ENCODE measurements at places on chromosomes 11 and 22. TPM values are rescaled to one million over a fixed set of nuclear protein-coding genes. Genes with fewer than 3 reads are reported as not detected.

Gene MMP12
- total RNA-seq = not detected

Gene BDNF
- total RNA-seq = 3.8 TPM

Gene MGAT3
- not detected for total RNA-seq

Gene PAMR1
- not detected for total RNA-seq

Gene ACRV1
- total RNA-seq = not detected

Gene APOBEC3H
- total RNA-seq = 0.87 TPM

Gene MRGPRD
- not detected for total RNA-seq

Gene NAALADL1
- 0.47 TPM for total RNA-seq

Gene PDGFD
- 5.0 TPM for total RNA-seq

Gene OR8D1
- not detected for total RNA-seq

Gene SCGB1D2
- total RNA-seq = not detected

- DNase-seq = peak; percentile 83
Observed at GRCh38 chr11:126355324-126355925, at the start of gene ST3GAL4. Gene ST3GAL4 (plus strand): TSS chr11:126355686. CDS start chr11:126406156, 50,470 bp downstream.

DNA sequence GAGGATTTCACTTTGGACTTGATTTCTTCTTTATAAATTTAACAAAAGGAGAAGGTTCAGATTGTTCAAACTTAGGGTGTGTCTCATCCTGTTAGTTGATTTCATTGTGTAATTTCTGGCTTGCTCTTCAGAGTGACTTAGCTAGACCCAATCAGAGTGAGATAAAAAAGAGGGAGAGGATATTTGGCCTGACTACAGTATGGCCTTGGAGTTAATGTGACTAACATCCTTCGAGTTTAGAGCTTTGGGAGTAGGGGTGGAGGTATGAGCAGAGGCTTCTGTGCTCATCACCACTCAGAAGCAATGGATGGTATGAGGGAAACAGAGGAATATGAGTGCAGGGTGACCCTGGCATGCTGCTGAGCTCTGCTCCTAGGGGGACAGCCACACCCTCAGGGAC lies 114.2 kb downstream of the ME3 start:
- no peak for DNase-seq

GRCh38 chr22:42462016-42462415 lies 29.8 kb upstream of the NFAM1 start:
- DNase-seq = no peak

GRCh38 chr11:126339073-126339862 lies 16.2 kb upstream of the ST3GAL4 start:
- no peak for DNase-seq

DNA sequence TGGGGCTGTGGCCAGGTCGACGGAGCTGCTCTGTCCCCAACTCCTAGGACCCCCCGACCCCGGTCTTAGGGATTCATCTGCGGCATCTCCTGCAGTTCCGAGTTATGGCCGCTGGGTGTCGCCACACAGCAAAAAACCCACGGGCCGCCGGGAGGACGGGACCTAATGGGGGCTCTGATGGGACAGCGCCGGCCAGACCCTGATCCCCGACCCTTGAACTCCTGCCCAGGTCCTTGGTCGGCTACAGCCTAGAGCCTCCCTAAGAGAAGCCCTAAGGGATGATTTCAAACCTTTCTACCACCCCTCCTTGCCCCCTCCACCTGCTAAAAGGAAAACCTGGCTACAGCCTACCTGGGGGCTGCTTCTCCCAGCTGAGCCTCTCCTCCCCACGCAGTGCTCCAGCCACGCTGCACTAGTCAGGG lies 30.8 kb upstream of the LRRC10B start:
- peak; percentile 64 for DNase-seq

- DNase-seq = no peak
Observed at GRCh38 chr22:17155941-17156340, 3.1 kb downstream of the HDHD5 start.

- DNase-seq = peak; percentile 29
Observed at GRCh38 chr11:104781719-104782376, 116.4 kb downstream of the CASP12 start.

DNA sequence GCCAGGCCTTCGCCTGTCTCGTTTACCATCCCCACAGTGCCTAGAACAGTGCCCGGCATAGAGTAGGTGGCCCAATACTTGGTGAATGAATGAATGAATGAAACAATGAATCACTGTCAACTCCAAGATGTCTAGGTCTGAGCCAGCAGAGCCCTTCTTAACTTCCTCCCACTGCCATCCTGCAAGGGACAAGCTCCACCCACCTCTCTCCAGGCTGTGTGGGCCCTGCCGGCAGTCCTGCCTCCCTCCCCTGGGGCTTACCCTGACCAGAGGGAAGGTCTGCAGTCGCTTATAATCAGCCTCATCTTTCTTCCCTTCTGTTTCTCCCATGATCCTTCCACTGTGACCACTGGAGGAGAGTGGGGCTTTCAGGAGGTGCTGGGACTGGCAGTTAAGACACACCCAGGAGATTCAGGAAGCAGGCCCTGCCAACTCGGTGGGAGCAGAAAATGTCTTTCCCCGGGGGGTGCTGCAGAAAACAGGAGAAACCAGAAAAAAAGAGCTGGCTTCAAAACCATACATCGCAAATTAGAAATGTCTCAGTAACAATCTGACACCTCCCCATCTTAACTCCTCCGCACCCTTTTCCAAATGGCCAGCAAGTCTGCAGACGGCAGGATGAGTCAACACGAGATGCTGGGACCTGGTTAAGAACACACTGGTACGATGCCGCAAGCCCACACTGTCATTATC lies 11.4 kb downstream of the DNAL4 start:
- no peak for DNase-seq

- DNase-seq = no peak
Observed at GRCh38 chr22:45426387-45426786, 12.9 kb downstream of the RIBC2 start.

GRCh38 chr11:120068114-120068573 lies 69.8 kb downstream of the TRIM29 start:
- DNase-seq = peak; percentile 42

GRCh38 chr22:39688186-39688785 lies 117.7 kb downstream of the CACNA1I start:
- no peak for DNase-seq

GRCh38 chr22:24707470-24707801 lies 67.1 kb downstream of the PIWIL3 start:
- no peak for DNase-seq

DNA sequence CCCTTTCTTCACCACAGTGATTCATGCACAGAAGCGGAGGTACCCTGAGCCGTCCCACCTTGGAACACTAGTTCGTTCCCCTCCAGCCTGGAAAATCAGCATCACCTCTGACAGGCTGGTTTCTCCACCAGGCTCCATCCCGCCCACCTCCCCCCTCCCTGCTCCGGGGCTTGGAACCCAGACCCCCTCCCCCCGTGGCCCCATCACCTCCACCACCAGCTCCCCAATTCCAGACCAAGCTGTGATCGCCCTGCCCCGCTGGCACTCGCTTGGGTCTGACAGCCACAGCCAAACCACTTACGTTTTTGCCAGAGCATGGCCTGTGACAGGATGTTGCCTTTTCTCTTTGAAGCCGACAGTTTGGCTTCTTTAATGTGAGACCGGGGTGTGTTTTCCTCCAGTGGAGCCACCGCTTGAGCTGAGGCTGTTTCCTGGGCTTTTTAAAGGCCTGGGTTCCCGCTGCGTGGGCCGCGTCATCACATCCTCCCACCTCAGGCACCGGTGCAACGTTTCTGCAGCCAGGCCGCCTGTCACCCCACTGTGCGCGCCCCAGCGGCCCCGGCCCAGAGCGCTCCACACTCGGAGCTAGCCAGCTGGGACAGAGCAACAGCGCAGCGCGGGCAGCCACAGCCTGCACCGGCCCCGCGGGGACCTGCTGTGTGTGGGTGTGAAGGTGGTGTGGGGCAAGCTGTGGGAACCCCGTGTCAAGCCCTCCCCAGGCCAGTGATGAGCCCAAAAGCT lies at the start of gene POU2AF1:
POU2AF1 (minus strand) TSS at position 415 of the 741 bp plus-strand sequence; CDS start at position 317, 98 bp downstream.
- no peak for DNase-seq

GRCh38 chr11:31366795-31367194 lies 2.7 kb downstream of the DCDC1 start:
- no peak for DNase-seq

DNA sequence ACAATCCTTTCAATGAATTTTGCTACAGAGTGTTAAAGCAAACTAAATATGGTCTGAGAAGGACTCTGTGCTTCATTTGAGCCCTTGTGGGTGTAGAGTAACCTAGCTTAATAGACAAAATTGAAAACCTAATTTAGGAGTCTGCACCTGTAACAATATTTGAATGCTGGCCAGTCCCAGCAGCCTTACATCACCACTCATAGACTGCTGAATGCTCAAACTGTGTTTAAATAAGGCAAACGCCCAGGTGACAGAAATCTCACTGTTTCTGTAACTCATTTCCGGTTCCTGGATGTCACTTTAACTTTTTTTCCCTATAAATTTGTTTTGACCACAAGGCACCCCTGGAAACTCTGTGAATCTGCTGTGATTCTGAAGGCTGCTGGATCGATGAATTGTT lies 45.5 kb upstream of the GLYATL1B start:
- no peak for DNase-seq

GRCh38 chr22:28600546-28601143 lies 79.0 kb downstream of the TTC28 start:
- peak; percentile 70 for DNase-seq

DNA sequence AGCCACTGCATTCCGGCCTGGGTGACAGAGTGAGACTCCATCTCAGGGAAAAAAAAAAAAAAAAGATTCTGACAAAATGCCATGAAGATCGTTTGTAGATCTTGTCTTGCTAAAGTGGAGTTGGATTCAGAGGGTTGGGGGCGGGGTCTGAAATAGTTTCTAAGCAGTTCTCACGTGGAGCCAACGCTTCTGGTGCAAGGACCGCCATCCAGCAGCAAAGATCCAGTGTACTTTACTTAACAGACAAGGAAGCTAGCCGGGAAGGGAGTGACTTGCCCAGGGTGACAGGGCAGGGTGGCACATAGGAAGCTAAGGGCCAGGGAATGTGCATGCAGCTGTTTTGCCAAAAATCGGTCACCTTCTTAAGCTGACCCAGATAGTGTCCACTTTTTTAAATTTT lies 27.4 kb downstream of the APOL1 start:
- no peak for DNase-seq

DNA sequence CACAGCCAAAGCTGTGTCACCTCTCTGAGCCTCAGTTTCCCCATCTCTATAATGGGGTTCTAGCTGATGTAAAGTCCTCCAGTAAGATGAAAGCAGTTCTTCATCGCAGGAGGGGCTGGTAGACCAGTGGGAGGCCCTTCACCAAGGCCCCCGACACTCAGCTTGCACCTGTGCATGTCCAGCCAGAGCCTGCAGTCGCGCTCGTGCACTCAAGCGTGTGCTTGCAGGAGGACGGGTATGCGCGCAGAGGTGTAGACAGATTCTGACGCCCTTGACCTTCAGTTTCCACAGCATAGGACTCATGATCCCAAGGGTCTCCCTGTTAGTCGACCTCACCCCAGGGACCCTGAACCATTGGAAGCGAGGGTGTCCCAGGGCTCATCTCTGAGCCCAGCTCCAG lies 633.7 kb downstream of the TBC1D22A start:
- no peak for DNase-seq

DNA sequence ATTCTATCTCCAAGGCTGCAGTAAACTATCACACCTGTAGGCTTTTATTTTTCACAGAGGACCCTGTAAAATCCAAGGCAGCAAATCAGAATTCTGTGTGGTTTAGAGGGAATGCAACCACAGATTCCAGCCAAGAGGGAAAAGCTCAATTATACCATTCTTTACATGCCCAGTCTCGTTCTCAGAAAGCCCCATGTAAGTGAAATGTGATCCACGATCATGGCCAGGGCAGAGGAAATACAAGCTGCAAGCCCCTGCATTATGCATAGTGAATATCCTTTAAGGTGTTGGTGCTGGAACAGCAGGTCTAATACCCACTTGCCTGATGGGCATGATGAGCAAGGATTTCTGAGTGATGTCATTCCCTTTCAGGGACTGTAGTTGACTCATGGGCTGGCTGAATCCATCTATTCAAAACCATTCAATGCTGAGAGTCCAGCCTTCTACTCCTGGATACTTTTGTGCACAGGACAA lies 198.7 kb upstream of the MTMR2 start:
- peak; percentile 35 for DNase-seq

GRCh38 chr11:69325446-69325845 lies 31.5 kb downstream of the MYEOV start:
- DNase-seq = no peak

DNA sequence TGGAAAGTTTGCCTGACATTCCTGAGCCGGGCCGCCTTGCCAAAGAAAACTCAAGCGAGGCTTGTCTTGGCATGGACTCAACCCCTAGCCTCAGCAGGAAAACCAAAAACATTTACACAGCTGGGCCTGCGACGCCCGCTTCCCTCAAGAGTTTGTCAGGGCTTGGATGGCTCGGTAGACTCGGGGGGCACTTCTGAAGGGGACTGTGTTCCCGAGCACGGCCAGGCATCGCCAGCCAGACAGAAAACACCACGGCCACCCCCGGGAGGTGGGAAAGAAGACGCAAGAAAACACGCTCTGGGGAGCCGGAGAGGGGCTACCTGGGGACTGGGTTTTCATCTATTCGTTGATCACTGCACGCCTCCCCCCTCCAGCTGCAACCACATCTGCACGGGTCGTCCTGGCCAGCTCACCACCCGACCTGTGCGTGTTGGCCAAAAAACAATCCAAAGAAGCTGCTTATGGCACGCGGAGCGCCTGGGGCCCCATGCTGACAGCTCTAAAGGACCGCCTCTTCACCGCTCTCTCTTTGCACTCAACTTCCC lies 380.7 kb downstream of the MN1 start:
- DNase-seq = peak; percentile 73

- DNase-seq = peak; percentile 11
Observed at GRCh38 chr11:125777309-125777708, 1.3 kb downstream of the PATE2 start.

DNA sequence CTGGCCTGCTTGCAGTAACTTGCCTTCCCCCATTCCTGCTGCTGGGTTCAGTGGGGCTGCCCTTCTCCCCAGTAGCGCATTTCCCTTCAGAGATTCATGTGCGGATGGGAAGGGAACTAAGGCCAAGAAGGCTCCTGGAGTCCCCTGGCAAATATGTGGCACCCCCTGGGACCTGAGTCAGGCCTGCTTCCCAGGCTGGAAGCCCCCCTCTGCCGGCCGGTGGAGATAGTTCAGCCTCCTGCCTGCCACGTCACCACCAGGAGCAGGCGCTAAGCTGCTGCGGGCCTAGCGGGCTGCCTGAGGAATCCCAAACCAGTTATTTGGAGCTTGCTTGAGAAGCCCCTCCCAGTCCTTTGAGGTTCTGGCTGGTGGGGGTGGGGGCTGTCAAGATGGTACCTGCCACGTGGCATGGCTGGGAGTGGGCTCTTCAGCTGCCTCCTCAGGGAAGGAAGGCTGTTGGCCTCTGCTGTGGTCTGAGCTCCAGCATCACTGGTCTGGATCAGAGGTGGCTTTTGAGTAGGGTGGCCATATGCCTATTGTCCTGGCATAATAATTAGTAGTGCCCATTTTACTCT lies 2.0 kb downstream of the SERPINH1 start:
- no peak for DNase-seq

DNA sequence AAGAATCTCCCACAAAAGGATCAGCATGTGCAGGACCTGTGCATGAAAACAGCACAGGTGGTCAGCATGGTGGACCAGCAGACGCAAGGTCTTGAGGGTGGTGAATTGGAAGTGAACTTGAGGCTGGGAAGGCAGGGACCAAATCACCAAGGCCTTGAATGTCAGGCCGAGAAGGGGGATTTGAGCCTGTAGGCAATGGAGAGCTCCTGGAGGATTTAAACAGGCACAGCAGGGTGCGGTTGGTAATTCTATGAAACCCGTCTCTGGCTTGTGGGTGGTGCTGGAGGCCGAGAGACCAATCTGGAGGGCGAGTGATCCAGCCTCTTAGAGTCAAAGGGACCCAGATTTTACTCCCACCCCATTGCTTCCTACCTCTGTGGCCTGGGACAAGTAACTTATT lies 2.4 kb downstream of the TSKU start:
- DNase-seq = no peak
